ENCODE measurements at places on chromosomes 2 and 18.

GRCh38 chr2:173664513-173664910, 300.7 kb downstream of the SP3 start:
- no peak for DNase-seq

DNA sequence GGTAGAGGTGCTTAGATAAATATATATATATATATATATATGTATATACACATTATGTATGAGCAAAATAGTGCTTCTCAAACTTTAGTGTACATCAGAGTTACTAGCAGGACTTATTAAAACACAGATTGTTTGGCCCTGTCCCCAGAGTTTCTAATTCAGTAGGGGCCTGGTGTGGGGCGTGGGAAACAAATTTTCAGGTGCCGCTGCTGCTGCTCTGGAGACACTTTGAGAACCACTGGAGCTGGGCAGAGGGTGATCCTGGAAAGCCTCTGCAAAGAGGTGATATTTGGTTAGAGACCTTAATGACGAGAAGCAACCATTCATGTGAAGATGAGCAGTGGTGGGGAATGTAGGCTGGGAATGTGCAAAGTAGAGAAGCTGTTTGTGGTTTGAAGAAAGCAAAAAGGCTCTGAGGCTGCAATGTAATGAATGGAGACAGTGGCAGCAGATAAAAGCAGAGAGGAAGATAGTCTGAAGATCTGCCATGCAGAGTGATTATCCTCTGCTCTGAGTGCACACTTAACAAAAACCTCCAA, 142.9 kb downstream of the PLCL1 start:
- DNase-seq, result no peak

GRCh38 chr2:66189553-66189952, 245.4 kb upstream of the MEIS1 start:
- peak; percentile 18 for DNase-seq

DNA sequence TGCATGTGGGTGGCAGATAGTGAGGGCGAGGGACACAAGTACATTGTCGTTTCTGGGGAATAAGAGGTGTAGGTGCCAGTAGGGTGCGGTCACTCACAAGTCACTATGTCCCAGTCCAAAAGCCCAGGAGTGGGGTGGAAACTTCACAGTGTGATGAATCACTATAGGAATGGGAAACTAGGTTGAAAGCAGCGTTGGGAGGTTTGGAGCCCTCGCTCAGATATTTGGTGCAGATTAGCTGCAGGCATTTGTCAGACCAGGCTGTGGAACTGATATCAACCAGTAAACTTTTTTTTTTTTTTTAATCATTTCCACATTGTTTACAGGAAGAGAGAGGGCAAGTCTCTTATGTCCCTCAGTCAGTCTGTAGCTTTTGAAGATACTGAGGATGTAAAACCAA, 121.8 kb downstream of the CERS6 start:
- DNase-seq, result no peak

DNA sequence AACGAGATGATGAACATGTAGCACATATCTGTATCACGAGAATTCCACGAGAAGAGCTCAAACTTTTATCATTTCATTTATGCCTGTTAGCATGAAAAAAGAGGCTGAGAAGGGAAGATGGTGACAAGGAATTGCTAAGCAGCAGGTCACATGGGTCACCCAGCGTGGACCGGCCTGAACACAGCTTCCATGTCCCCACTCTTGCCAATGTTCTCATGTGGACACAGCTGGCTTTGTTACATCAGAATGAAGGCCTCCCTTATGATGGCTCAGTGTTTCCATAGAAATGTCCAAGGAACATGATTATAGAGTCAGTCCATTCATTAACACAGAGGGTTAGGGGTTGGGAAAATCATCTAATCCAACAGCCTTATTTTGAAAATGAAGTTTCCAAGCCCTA, 215.4 kb downstream of the CMPK2 start:
- no peak for DNase-seq

GRCh38 chr2:232892843-232893242, 22.8 kb downstream of the SNORC start:
- no peak for DNase-seq

GRCh38 chr18:24015639-24016631, 1.4 kb downstream of the TTC39C start:
- DNase-seq, result peak; percentile 64

GRCh38 chr2:25649786-25650185, 23.6 kb downstream of the DTNB start:
- DNase-seq, result no peak

- DNase-seq, result no peak
Observed at GRCh38 chr2:237760506-237761502, 37.8 kb upstream of the RBM44 start.

DNA sequence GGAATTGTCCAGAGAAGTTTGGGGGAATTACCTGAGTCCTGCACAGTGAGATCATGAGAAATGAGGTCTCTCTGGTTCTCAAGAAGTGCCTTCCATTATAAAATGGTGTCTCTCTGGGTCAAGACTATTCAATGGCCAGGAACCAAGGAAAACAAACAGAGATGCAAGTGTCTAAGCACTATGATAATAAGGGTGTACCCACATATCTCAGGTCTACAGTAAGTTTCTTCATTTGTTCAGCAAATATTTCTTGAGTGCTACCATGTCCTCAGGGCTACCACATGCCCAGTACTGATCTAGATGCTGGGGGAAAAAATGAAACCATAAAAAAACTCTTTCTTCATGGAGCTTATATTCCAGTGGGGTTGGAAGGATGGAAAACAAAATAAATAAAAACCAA, 170.0 kb downstream of the ACKR3 start:
- no peak for DNase-seq

- no peak for DNase-seq
Observed at GRCh38 chr2:224077773-224078507, 38.9 kb upstream of the SERPINE2 start.

GRCh38 chr18:34775461-34775860, 65.4 kb downstream of the DTNA start:
- DNase-seq, result no peak

- no peak for DNase-seq
Observed at GRCh38 chr2:113878743-113879142, 11.1 kb upstream of the ACTR3 start.

GRCh38 chr2:190809139-190809764, 71.4 kb upstream of the GLS start:
- DNase-seq, result no peak

DNA sequence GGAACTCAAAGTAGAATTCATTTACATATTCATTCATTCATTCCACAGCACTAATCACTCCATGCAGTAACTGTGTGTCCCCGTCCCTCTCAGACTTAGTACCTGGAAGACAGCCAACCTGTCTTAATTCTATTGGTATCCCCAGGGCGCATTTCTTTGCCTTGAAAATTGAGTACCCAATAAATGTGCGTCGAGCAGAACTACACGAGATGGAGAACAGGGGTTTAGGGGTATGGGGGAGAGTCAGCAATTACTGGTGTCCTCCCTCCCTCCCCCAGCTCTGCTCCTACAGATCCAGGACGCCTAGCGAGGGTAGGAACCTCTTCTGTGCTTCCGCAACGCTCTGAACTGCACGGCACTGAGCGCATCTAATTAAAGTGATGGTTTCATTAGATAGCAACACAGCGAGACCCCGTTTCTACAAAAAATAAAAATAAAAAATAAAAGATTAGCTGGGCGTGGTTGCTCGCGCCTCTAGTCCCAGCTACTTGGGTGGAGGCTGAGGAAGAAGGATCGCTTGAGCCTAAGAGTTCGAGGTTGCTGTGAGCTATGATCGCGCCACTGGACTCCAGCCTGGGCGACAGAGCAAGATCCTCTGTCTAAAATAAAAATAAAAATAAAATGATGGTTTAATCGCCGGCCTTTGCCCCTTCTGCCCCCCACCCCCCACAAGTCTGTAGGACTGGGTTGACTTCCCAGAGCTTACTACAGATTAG, 614 bp upstream of the FKBP1B start:
- peak; percentile 25 for DNase-seq

DNA sequence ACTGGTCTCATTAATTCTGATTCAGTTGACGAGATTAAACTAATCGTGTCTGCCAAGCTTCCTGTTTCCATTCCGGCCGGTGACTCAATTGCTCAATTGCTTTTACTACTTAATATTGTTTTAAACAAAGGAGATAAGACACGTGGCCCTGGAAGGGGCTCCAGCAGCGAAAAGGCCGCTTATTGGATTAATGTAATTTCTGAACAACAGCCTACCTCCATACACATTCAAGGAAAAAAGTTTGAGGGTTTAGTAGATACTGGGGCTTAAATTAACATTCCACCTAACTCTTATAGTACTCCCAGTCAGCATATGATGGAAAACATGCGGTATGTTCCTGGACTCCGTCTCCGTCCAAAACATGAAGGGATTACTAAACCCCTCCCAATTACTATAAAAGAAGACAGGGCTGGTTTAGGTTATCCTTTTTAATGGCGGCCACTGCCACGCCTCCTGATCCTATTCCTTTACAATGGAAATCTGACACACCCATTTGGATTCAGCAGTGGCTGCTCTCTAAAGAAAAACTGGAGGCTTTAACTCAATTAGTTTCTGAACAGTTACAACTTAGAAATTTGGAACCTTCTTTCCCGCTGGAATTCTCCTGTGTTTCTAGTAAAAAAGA, 27.1 kb downstream of the VPS54 start:
- DNase-seq, result no peak

- no peak for DNase-seq
Observed at GRCh38 chr2:149562324-149562723, 25.3 kb downstream of the MMADHC start.

- DNase-seq, result no peak
Observed at GRCh38 chr2:34936089-34936488, 1337.0 kb upstream of the FAM98A start.

DNA sequence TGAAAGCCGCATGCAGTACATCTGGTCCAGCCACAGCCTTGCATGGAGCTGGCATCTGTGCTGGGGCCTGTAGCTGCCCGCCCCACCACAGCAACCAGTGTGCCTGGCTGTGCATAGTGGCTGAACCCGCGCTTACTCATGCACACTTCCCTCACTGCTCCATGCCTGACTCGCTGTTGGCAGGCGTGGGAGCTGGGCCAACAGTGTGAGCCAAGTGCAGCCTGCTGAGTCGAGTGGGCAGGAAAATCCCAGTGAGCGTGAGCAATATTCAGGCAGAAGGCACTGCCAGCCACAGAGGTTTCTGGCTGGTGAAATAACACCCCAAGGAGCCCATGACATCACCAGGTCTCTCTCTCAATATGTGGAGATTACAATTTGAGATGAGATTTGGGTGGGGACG, 1674.1 kb upstream of the TMEFF2 start:
- no peak for DNase-seq

GRCh38 chr2:150125188-150125587, 362.3 kb downstream of the RND3 start:
- DNase-seq, result no peak

GRCh38 chr18:64055019-64055418, 85.1 kb downstream of the SERPINB8 start:
- DNase-seq, result no peak

DNA sequence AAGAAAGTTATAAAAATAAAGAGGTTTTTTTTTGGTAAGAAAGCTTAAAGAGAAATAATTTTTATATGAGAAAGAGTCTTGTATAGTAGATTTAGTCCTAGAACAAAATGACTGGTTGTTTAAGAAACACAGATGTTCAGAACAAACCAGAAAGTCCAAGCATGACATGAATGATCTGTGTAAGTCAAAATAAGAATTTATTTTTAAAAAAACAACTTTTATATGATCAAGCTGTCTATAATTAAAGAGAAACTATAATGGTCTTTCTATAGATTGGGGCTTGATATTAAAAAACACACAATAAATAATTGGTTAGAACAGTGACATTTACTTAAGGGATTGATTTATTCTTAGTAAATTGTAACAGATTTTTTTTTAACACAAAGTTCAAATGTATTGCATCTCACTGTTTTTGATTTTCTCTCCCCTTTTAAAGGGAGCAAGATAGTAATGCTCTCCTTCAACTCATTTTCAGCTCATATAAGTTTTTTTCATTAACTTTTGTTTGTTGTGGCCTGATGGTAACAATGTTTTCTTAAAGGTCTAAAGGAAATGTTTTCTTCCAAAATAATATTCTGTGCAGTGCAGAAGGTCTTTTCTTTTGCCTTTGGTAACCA, 1256.8 kb downstream of the LRP1B start:
- DNase-seq, result no peak

GRCh38 chr18:8713691-8714090, 8.3 kb downstream of the MTCL1 start:
- no peak for DNase-seq

DNA sequence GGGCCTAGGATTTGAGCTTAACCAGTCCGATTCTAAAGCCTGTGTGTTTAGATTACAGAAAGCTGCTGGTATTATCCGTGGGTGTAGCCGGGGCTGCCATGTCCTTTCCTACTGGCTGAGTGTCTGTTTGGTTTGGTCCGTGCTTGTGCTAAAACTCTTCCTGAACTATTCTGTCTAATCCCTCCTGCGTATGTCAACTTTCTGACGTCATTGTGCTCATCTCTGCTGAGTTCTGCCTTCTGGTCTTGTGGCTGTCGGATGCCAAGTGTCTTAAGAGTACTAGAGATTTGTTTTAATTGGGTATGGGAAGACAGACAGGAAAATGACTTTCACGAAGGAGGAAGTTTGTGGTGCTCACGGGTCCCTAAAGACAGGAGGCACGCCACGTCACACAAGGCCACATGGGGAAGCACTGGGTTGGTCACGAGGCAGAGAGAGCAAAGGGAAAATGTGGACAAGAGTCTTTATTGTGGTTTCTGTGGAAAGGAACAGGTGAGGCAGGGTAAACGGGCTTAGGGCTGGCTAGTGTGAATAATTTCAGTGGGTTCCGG, 31.8 kb upstream of the NTSR2 start:
- no peak for DNase-seq

DNA sequence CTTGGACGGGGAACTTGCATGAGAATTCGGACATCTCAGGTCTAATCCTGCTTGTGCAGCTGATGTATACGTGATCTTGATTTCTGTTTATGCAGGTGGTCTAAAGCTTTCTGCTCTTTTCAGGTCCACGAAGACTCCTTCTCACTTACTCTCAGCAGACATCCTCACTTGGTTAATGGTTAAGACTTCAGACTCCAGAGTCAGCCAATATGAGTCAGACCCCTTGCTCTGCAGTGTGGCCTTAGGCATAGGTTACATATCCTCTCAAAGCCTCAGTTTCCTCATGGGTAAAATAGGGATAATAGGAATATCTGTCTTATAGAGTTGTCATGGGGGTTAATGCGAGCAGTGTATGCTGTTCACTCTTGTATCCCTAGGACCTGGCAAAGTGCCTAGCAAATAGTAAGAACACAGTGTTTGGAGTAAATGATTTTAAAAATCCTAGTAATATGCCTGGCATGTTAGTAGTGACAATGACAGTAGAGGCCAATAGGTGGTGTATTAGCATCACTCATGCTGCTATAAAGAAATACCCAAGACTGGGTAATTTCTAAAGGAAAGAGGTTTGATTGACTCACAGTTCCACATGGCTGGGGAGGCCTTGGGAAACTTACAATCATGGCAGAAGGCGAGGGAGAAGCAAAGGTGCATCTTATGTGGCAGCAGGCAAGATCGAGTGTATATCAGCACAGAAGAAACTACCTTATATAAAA, 42.3 kb downstream of the XRCC5 start:
- DNase-seq, result no peak
